Body of pancreas (tissue), 4 donors: ENCODE measurements at places on chromosomes 1 and 21. TPM values are rescaled to one million over a fixed set of nuclear protein-coding genes. Genes with fewer than 3 reads are reported as not detected.
A peak's percentile ranks its signal among the peaks of the same experiment; 100 is the strongest.

Gene E2F2
- total RNA-seq: under 0.01 TPM

GRCh38 chr1:32753532-32754316 is 51.2 kb upstream of the SYNC start:
- peak; percentile 90 for DNase-seq

DNA sequence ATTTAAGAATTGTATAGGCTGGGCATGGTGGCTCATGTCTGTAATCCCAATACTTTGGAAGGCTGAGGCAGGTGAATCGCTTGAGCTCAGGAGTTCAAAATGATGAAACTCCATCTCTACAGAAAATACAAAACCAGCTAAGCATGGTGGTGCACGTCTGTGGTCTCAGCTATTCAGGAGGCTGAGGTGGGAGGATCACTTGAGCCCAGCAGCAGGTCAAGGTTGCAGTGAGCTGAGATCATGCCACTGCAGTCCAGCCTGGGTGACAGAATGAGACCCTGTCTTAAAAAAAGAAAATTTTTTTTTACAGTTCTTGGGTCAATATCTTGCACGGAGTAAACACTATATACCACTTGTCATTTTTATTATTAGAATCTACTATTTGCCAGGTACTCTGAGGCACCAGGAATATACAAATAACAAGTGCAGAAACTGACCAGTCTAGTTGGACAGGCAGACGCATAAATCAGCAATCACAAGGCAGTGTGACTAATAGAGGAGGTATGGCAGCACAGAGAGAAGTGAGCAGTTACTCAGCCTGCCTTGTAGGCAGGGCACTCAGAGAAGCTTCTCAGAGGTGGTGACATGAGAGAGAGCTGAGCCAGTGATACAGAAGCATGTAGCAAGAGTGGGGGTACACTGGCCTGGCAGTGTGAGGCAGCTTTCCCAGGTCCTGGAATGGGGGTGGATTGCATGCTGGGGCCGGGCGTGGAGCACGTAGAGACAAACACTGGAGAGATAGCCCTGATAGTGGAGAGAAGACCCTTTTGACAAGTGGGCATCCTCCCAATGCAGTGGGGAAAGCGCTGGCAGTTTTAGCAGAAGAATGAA is 8.0 kb downstream of the PHLDA3 start:
- peak; percentile 55 for DNase-seq

DNA sequence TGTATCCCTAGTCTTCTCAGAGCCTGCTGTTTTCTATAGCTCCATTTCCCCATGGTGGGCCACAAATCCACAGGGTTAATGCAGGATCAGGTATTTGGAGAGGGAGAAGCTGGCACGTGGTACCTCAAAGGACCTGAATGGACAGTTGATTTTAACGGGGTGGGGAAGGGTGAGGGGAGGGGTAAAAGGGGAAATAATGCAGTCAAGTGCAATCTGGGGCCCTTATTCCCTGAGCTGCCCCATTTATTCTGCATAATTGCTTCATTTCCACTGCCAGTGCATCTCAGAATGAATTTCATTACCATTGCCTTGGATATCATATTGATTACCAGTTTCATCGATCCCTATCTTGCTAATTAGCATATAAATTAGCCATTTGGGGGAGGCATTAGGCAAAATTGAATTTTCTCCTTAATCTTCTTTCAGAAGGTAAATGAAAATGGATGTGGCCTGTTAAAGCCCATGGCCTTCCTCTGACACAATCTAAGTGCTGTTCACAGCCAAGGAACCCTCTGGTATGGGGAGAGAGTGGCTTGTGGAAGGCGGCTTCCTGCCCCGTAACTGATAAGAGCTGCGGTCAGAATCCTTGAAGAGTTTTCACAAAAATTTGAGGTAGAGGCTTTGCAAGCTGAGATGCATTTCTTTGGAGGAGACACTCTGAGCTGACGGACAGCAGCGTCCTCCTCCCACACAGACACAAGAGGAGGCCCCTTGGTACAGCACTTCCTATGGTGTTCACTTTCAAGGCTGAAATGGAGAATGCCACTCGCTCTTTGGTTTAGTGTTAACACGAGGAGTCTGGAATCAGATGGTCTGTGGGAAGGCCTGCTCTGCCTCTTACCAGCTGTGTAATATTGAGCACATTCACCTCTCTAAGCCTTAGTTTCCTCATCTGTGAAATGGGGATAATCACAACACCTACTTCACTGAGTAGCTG is 34.4 kb downstream of the PHC2 start:
- DNase-seq: no peak

Gene OR11L1
- not detected for total RNA-seq

- no peak for DNase-seq
Measured at GRCh38 chr1:55272994-55273393, 57.8 kb upstream of the USP24 start.

Gene IFNLR1
- 4.6 TPM for total RNA-seq

DNA sequence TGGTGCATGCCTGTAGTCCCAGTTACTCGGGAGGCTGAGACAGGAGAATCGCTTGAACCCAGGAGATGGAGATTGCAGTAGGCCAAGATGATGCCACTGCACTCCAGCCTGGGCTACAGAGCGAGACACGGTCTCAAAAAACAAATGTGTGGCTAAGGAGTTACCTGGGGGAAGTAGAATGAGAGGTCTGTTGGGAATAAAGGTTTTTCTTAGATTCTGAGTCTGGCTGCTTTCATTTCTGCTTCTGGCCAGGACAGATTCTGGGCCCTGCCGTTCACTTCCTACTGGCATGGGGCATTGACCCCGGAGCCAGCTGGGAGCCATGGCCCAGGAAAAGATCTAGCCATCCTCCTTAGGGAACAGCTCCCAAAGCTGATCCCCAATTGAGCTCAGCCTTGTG is 420 bp upstream of the DCDC2B start:
- DNase-seq: no peak

DNA sequence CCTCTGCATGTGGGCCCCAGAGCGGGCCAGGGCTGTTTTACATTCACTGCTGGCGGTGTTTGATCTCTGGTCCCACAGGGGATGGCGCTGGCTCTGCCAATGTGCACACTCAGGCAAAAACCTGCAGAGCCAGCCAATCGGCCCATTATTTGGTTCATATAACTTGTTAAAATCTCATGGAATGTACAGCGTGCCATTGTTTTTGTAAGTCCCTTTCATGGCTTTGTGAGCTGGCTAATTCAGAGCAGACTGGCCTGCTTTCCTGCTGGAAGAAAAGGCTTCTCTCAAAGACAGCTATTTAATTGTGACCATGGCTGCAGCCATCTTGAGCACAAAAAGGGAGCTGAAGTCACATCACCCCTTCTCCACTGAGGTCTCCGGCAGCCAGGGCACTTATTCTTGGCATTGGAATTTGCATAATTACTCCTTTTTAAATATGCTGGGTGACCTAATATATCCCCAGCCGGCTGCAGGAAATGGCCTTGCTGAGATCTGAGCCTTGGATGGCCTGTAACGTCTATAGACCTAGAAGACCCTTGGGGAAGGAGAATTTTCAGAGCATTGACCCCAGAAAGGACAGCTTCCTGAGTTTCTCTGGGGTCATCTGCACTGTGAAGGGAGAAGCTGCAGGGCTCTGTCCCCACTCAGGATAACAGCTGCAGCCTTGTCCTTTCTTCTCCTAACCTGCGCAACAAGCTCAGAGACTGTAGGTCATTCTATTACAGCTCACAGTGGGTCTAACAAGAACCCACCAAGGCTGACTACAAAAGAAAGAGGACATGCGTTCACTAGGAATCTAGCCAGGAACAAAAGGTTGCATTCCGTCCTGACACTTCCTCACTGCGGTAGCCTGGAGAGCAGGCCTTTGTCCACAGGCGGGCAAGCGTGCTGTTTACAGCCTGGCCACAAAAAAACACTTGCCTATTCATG is 45.8 kb downstream of the BCAR3 start:
- DNase-seq: no peak

Gene PROX1
- 13.7 TPM for total RNA-seq

DNA sequence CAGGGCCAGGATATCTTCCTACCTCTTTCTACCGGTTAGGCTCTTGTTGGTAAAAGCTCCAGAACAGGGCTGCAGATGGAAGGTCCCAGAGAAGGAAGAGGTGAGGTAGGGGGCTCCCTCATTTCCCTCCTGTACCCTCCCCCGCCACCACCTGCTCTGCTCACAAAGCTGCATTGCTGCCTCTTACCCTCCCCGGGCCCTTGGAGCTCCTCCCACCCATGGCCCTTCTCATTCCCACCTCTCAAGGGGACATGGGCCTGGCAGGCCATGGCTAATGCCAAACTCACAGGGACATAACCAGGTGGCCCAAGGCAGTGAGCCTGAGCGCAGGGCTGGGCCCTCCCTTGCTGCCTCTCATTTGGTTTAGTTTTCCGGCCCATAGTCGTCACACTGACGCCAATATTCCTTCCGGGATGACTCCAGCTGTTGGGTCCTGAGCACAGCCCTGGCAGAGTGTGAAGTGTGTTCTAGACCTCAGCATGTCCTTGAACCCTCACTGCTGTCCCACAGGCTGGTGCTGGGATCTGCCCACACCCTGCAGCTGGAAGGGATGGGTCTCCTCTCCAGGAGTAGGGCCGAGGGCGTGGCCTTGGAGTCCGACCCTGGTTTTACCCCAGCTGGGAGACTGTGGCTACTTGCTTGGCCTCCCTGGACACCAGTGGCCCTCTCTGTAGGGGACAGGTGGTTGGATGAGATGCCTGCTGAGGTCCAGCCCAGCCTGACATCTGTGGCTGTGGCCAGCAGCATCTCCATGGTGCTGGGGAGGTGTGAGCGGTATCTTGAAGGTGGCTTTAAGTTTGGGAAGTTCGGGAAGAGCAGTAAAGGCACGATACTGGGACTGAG is 104.6 kb downstream of the ARHGEF10L start:
- no peak for DNase-seq

Gene LAMB3
- total RNA-seq: 7.3 TPM

Gene RGSL1
- total RNA-seq: not detected

DNA sequence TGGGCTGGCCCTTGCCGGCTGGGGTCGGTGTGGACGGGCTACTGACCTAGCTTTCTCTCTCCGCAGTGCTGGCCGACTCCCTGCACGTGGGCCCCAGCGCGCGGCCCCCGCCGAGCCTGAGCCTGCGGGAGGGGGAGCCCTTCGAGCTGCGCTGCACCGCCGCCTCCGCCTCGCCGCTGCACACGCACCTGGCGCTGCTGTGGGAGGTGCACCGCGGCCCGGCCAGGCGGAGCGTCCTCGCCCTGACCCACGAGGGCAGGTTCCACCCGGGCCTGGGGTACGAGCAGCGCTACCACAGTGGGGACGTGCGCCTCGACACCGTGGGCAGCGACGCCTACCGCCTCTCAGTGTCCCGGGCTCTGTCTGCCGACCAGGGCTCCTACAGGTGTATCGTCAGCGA is 34.9 kb downstream of the PTGFRN start:
- no peak for DNase-seq

GRCh38 chr1:32627596-32628162 is 22.7 kb downstream of the ZBTB8OS start:
- DNase-seq: no peak

DNA sequence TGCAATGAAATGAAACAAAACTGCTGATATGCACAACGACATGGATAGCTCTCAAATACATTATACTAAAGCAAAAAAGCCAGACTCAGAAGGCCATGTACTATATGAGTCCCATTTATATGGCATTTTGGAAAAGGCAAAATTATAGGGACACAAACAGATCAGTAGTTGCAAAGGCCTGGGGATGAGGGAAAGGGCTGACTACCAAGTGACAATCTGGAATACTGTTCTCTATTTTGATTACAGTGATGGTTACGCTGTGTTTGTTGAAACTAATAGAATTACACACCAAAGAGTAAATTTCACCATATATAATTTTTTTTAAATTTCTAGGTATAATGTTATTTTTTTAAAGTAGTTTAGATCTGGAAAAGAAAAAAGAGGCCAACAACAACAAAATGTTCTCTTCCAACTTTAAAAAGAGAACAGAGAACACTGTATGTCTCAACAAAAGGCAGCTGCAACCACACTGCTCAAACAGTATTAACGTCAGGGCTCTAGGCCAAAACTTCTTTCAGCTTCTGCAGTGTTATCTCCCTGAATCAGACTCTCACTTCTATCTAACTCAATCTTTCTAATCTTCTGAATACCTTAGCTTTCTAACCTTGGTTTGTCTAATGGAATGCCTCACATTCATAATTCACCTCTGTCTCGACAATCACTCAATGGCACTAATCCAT is 75.8 kb downstream of the FOXJ3 start:
- no peak for DNase-seq

Gene ACAP3
- total RNA-seq: 53.7 TPM

Gene COL9A2
- total RNA-seq: 2.3 TPM

DNA sequence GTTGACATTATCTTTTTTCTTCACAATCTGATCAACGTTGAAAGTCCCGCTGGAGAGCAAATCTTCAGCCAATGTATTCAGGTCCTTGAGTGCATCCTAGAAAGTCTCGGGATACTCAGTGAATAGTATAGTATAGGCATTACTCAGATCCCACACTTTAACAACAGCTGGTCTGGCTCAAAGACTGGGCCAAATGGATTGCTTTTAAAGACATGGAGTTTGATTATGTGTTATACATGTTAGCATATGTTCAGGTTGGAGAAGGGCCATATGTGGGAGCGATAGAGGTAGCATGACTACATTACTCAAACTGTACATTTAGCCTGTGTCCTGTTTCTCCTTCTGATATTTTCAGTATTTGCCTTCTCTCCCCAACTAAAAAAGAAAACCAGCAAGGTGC is 33.1 kb downstream of the OR10Z1 start:
- DNase-seq: no peak

- DNase-seq: no peak
Measured at GRCh38 chr1:46619656-46620258, 3.1 kb upstream of the MOB3C start.

Gene ADAMTS1
- 47.0 TPM for total RNA-seq

- DNase-seq: peak; percentile 56
Measured at GRCh38 chr1:3454811-3455618, 550 bp downstream of the ARHGEF16 start.

GRCh38 chr21:41894922-41895557 is 15.9 kb upstream of the PRDM15 start:
- DNase-seq: no peak

DNA sequence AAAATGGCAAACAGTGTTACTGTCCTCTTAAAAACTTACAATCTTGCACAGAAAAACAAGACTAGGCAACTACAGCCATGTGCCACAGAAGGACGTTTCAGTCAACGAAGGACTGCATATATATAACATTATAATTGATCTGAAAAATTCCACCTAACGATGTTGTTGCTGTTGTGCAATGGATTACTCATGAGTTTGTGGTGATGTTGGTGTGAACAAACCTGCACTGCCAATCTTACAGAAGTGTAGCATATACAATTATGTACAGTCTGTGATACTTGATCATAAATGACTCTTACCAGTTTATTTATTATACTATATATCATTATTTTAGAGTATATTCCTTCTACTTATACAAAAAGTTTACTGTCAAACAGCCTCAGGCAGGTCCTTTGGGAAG is 6.8 kb upstream of the VAMP4 start:
- DNase-seq: no peak

- DNase-seq: no peak
Measured at GRCh38 chr21:22223385-22223784, 1225.2 kb downstream of the NCAM2 start.
